ENCODE measurements at places on chromosomes 2 and 18.

GRCh38 chr2:36405183-36405582 lies 49.6 kb downstream of the CRIM1 start:
- DNase-seq: no peak

GRCh38 chr2:6647046-6647445 lies 218.7 kb downstream of the CMPK2 start:
- no peak for DNase-seq

DNA sequence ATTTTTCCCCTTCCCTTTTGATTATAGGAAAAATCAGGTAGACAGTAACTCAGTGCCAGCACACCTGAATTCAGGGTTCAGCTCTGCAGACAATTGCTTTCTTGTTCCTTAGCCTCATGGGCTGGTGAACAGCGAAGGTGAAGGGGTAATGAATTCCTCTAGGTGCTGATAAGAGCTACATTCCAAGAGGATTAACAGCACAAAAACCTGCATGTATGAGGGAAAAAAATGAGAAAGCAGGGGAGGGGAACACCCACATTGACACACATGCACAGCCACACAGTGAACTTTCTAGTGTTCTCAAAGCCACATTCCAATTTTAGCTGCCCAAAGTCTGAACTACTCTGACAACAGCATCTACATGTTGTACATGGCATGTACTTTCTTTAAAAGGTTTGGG lies 46.1 kb downstream of the SPATS2L start:
- no peak for DNase-seq

DNA sequence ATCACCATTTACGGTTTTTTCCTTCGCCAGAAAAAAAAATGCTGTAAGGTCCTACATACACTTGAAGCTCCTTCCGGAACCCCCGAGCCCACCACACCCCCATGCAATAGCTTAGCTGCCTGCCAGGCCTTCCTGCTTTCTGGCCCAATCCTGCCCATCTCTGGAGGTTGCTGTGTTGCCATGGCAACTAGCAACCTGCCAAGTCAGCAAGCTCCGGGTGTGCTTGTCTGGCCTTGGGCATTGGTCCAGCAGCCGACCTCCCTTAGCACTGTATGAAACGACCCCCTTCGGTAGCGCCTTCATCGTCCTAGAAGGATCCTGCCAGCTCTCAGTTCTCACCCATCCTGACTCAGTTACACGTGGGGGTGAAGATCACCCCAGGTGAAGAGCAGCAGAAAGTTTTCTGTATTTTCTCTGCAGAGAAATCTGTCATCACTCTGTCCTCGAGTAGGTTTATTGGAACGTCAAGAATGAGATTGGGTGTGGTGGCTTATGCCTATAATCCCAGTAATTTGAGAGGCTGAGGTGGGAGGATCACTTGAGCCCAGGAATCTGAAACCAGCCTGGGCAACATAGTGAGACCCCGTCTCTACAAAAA lies 47.4 kb upstream of the MTCL1 start:
- DNase-seq: no peak

DNA sequence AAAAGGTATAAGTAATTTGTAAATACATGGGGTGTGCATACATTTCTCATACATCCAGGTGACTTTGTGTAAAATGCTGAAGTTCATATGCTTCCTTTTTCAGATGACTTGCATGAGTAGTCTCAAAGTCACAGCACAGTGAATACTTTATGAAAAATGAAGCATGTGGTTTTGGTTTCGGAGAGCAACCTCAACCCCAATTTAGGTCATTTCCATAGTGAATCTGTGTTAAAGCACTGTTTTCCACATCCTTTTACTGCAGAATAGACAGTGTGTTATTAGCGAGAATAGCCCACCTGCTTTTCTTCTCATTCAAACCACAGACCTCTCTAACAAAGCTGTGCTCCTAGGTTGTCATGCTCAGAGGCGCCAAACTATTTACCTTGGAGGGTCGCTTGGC lies 204.4 kb upstream of the RASGRP3 start:
- peak; percentile 91 for DNase-seq

DNA sequence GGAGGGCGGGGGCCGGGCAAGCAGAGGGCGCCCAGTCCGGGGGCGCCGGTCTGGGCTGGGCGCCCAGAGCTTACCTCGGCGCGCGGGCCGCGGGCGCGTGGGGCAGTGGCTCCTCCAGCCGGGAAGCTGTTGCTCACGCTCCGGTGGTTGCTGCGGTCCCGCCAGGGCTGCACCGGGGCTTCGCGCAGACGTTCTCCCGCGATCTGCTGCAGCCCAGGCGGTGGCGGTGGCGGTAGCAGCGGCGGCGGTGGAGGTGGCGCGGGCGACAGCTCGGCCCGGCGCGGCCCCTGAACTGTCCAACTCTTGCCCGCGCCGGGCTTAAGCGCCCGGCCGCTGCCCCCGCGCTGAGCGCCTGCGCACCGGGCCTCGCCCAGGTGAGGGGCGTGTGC lies 391 bp downstream of the ZNF385B start:
- DNase-seq: peak; percentile 55

- DNase-seq: no peak
Measured at GRCh38 chr18:52370841-52371240, 30.8 kb downstream of the DCC start.

GRCh38 chr2:43155851-43156411 lies 70.5 kb downstream of the ZFP36L2 start:
- no peak for DNase-seq

GRCh38 chr2:215361211-215361875 lies 49.5 kb downstream of the ATIC start:
- DNase-seq: no peak

DNA sequence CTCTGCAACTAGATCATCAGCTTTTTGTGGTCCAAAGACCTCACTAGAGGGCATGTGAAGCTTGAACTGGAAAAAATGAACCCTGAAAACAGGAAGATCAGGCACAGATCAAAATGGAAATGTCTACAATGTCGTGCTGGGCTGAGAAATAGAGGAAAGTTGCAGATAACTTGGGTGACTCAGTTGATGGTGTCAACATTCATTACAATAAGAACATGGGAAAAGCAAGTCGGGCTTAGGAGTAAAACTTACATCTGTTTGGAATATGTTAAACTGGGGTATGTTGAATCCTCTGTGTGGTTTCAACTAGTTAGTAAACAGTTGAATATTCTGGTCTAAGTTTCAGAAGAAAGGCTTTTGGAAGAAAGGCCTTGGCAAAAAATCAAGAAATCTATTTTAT lies 940.4 kb downstream of the ERBB4 start:
- no peak for DNase-seq

DNA sequence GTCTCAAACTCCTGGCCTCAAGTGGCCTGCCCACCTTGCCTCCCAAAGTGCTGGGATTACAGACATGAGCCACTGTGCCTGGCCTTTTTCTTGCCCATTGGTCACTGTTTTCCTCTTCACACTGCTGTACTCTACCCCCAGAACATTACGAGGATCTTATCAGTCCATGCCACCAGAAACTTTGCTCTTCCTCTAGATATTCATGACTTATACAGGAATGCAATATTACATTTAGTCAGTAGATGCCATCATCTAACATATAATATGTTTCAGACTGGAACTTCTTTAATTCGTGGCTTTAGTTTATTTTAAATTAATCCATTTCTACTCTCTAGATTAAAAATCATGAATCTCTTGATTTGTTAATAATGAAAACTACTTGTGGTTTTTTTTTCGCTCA lies 135.5 kb downstream of the COMMD1 start:
- DNase-seq: no peak

GRCh38 chr2:158931572-158931971 lies 36.9 kb upstream of the TANC1 start:
- no peak for DNase-seq

GRCh38 chr2:35415282-35415681 lies 940.3 kb upstream of the CRIM1 start:
- no peak for DNase-seq

GRCh38 chr2:60068755-60069154 lies 484.7 kb downstream of the BCL11A start:
- no peak for DNase-seq

- DNase-seq: no peak
Measured at GRCh38 chr18:35331367-35332087, 12.7 kb downstream of the ZNF24 start.

GRCh38 chr18:62523631-62524439 lies 1.0 kb downstream of the ZCCHC2 start:
- peak; percentile 17 for DNase-seq

GRCh38 chr2:61604433-61604832 lies 66.3 kb upstream of the XPO1 start:
- no peak for DNase-seq

- no peak for DNase-seq
Measured at GRCh38 chr2:28594000-28594331, 98.1 kb downstream of the PLB1 start.

DNA sequence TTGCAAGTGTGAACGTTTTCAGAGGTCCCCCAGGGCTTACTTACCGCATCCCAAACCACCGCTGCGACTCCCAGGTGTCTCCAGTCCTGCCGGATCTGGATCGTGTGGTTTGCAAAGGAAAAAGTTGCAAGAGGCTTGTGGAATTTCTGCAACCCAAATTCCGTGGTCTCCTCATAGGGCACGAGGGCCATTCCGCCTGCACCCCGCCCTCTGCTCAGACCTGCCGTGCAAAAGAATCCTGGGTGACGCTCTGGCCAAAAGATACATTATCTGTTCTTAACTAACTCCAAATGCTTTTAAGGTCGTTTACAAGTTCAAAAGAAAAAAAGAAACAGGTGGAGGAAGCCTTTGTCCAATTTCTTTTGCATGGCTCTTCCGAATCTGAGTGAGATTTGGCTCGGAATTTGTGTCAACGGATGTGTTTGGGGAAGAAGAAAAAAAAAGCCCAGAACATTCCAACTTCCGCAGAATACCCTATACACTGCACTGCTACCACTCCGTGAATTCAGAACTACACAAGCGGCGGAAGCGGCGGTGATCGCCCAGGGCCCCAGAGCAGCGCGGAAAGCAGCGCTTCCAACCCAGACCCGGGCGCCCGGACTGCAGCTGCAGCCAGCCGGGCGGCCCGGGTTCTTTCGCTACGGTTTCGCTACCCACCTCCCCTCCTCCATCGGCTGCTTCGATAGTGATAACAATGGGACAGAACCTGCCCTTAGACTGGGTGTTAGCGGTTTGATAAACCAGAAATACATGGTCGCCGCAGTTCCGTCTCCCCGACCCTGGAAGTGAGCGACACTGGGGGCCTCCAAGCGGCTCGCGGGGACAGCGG lies 795 bp downstream of the METTL21A start:
- DNase-seq: peak; percentile 75

GRCh38 chr18:73365018-73365417 lies 497.2 kb upstream of the NETO1 start:
- DNase-seq: no peak

GRCh38 chr2:143371616-143372015 lies 242.4 kb downstream of the ARHGAP15 start:
- DNase-seq: no peak

DNA sequence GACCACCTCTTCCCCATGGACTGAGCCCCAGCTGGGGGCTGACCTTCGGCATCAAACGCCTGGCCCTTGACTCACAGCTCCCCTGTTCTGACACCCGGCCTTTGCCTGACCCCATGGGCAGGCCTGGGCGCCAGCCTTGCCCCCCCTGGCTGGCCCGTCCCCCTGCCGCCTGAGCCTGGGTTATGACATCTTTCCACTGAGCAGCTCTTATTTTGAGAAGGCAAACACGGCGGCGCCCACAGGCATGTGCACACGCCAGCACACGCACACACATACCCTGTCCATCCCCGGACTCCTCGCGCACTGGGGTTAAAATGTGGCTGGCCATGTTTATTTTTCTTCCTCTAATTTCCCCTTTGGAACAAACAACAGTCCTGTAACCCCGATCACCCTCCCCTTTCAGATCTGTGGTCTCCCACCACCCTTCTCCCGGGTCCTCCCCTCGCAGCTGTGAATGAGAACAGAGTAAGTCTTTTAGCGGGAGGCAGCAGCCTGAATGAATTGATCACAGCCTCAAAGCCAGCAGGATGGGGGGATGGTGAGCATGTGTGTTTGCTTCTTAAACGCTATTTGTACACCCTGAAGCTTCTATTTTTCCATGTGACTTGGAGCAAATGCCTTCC lies 11.8 kb upstream of the ATOH8 start:
- no peak for DNase-seq

- DNase-seq: no peak
Measured at GRCh38 chr2:147416099-147416498, 428.7 kb upstream of the ACVR2A start.

GRCh38 chr2:190352668-190353536 lies 9.5 kb downstream of the INPP1 start:
- DNase-seq: no peak

DNA sequence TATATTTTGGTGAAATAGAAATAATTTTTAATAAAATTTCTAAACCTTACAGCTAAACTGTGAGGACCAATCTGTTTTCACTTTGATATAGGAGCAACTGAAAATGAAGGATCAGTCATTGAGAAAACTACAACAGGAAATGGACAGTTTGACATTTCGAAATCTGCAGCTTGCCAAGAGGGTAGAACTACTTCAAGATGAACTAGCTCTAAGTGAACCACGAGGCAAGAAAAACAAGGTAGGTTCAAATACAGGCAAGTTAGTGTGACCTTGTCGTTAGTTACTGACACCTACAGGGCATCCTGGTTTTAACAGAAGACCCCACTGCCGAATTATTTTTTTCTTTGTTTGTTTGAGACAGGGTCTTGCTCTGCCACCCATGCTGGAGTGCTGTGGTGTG lies 75.5 kb upstream of the STON1 start:
- no peak for DNase-seq

GRCh38 chr2:176745543-176746200 lies 466.9 kb upstream of the HNRNPA3 start:
- DNase-seq: peak; percentile 76

DNA sequence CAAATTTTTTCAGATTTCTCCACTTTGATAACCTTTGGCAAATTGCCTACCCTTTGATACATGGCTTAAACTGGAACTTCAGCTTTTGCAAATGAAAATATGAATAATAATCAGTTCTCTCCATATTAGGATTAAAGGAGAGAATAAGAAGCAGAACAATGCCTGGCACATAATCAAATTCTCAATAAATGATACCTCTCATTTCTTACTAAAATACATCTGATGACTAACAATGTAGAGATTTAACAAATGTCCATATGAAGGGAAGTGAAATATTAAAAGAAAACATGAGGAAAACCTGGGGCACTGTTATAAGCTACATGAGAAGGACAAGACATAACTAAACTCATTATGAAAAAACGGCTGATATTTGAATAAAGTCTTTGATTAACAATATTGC lies 1103.6 kb downstream of the LRP1B start:
- no peak for DNase-seq
